BE2C (cell line): ENCODE measurements at places on chromosomes 2 and 18.

- DNase-seq: no peak
Observed at GRCh38 chr2:227482638-227483340, 10.8 kb downstream of the AGFG1 start.

DNA sequence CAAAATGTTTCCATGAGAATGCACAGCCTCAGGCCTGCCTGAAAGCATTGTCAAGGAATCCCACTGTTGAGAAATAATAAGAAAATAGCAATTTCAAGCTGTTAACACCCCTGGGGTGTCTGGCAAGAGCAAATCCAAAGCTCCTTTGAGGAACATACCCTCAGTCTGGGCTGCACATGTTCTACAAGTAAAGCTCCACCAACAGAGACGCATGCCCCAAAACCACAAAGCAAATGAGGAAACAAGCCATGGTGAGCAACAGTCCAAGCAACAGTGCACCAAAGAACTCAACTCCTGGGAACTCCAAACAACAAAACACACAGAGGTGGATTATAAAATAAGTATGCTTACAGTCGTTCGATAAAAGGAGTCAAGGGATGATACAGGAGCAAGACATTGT, 40.3 kb downstream of the CYP27C1 start:
- DNase-seq: no peak

GRCh38 chr18:74497324-74497676, 1.1 kb downstream of the CNDP2 start:
- DNase-seq: no peak

GRCh38 chr18:11398625-11399024, 210.8 kb upstream of the SLC35G4 start:
- no peak for DNase-seq

GRCh38 chr2:14232217-14232616, 400.3 kb upstream of the LRATD1 start:
- no peak for DNase-seq

GRCh38 chr2:150303281-150303680, 184.2 kb downstream of the RND3 start:
- DNase-seq: no peak

DNA sequence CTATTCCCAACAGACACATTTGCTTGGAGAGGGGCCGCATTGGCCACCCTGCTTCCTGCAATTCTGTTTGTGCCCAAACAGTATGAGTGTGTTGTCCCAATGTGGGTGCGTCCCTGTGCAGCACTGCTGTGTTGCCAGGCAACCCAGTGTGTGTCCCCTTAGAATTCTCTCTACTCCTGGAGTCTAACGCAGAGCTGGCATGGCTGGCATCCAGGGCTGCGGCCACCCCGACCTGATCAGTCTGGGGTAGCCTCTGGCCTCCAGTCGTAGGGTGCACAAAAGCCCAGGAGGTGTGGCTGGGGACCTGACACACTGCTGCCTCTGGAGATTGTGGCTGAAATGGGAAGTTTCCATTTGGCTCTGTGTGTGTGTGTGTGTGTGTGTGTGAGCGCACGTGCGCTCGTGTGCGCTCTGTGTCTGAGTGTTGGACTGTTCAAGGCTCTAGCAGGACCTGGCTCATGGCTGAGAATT, 48.0 kb downstream of the TEX44 start:
- no peak for DNase-seq

DNA sequence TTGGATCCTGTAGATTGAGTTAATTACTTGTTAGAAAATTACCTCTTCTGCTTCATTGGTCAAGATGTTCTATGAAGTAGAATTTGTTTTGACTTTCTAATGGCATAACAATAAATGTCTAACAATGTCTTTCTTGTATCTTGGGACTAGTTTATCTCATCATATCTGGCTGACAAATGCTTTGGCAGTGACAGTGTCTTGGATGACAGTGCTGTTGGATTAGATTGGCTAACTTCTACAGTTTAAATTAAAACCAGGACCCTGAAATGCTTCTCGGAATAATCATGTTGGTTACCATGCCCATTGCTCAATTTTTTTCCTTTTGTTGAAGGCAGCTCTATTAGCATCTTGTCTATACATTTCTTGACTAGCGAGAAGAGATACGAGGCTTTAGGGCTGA, 176.9 kb downstream of the PARD3B start:
- DNase-seq: no peak

DNA sequence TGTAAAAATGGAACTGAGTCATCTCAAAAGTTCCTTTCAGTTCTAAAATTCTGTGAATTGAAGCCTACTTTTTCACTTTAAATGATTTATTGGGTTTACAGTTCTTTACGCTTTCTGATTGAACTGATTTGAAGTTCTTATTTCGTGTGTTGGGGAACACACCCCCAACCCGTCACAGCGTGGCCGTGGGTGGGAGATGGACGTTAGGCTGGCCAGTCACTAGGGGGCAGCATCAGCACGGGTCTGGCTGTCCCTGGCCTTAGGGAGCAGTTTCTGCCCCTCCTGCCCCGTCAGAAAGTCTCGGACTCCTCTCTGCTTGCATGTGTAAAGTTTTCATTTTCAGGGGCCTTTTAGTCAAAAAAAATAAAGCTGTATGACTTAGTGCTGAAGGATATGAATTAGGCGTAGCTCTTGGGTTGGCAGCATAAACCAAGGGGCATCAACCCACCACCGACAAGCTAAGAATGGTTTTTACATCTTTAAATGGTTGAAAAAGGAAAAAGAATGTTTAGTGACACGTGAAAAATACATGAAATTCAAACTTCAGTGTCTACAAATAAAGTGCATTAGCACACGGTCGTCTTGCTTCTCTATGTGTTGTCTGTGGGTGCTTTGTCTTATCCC, 63.4 kb downstream of the ZCCHC2 start:
- peak; percentile 62 for DNase-seq

DNA sequence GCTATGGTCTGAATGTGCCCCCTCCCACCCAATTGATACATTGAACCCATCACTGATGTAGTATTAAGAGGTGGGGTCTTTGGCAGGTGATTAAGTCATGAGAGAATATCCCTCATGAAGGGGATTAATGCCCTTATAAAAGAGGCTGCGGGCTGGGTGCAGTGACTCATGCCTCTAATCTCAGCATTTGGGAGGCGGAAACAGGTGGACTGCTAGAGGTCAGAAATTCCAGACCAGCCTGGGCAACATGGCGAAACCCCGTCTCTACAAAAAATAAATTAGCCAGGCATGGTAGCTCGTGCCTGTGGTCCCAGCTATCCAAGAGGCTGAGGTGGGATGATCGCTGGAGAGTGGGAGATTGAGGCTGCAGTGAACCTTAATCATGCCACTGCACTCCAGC, 14.3 kb downstream of the POLR2D start:
- no peak for DNase-seq

DNA sequence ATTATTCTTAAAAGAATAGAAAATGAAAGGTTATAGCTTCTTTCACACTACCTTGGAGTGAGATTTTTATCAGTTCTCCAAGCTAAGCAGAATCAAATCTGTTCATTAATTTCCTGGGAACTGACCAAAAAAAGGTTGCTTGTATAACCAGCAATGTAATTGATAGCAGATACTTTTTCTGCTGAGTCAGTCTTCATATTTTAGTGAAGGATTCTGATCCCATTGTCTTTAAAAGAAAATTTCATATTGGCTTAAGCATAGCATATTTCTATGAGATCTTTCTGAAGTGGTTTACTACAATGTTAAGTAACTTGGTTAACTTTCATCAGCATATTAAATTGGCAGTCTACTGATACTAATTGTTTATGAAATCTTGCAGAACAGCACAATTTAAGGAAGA, 338.0 kb downstream of the TMX3 start:
- no peak for DNase-seq

- no peak for DNase-seq
Observed at GRCh38 chr18:10377956-10378355, 76.5 kb upstream of the APCDD1 start.

DNA sequence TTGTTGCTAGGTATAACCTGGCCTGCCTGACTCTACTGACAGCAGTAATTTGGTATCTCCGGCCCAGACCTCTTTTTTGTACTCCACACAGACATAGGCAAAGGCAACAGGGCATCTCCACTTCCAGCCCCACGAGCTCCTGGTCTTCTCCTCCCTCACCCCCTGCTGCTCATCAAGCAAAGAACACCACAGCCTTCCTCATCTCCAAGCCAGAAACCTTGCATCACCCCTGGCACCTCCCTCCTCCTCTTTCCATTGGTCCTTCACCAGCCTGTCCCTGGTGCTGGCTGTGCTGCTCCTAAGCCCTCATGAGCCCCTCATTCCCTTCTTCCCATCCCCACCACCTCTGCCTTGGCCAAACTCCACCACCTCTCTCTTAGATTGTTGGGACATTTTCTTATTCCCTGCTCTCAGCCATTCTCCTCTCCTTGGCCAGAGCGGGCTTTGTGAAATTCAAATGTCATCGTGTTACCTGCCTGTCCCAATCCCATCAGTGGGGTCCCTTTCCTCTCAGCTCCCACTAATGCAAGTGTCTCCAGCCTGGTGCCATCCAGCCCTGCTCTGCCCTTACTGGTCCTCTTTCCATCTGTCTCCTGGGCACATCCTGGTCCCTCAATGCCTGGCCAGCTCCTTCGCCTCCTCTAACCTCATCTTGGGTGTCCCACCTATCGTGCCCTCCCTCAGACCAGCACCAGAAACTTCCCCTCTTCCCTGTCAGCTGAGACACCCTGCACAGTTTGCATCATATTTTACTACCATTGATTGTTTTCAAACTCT, 77.4 kb downstream of the INHBB start:
- DNase-seq: no peak

DNA sequence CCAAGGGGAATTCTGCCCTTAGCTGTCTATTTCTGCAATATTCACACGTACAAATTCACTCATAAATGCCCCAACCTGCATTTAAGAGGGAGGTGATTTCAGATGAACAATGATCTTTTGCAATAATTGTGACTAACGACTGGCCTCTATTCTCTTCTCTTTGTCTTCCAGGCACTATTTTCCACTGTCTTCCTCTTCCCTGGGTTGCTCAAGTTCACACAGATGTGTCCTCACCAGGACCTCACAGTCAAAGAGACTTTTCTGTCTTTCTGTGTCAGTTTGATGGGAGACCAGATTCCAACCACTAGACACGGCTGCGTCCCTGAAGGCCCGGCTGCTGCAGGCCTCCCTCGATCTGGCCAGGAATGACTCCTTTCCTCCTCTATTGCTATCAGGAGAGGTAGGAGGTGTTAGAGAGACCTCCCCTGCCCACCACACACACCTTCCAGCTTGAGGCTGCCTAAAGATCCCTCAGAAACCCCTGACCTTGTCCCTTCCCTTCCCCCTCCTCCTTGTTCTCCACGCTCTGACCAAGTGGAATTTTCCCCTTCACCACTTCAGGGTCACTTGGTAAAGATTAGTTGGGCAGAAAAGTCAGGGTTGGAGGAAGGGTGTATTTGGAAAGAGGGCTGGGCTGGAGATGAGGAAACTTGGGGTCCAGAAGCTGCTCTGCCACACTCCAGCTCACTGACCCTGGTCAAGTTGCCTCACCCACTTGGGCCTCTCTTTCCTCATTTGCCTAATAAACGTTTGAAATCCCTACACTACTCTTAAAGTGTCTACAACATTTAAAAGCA, 109.2 kb upstream of the COPS8 start:
- no peak for DNase-seq
